ENCODE measurements at places on chromosomes 7 and 10. TPM values are rescaled to one million over a fixed set of nuclear protein-coding genes. Genes with fewer than 3 reads are reported as not detected.

DNA sequence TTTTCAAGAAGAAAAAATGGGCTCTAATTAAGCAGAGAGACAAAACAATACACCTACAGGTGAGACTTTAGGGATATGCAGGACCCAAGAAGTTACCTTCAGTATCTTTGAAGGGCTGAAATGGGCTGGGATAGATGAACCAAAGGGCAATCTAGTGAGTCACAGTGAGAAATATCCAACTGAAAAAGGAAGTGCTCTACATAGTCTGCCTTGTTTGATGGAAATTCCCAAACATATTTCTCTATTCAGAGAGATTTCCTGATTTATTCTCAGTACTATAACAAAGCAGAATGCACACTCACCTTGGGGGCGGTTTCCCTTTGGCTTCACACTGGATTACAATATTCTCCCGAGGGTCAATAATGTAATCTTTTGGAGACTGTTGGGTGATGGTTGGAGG, 104.1 kb upstream of the LAMB4 start:
- DNase-seq, result no peak

The GIMAP4 gene
- not detected for total RNA-seq

The DBF4 gene
- total RNA-seq, result 95.0 TPM

GRCh38 chr10:108421266-108421665, 1256.8 kb upstream of the SORCS1 start:
- DNase-seq, result no peak

GRCh38 chr10:3827266-3827665, 42.3 kb upstream of the KLF6 start:
- DNase-seq, result no peak

DNA sequence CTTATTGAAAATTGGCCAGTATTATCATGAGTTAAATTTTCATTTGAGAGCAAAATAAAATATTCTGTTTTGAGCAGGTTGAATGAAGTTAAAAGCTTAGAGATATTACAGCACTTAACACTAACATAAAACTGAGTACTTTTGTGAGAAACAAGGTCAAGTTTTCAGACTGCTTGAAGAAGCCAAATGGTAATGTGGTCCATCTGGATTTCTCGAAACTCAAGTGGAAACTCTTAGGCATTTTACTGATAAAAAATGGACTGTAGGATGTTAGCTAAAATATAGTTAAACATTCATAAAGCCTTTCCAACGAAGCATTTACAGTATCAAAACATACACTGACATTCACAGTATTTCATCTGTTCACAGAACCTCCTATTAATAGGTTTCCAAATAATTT, 528.1 kb upstream of the SEMA3D start:
- no peak for DNase-seq

GRCh38 chr7:151876899-151877777, at the start of gene PRKAG2:
Gene PRKAG2, minus strand, starts transcription at chr7:151877115. Its CDS starts 495 bp downstream, at chr7:151876620.
- no peak for DNase-seq

DNA sequence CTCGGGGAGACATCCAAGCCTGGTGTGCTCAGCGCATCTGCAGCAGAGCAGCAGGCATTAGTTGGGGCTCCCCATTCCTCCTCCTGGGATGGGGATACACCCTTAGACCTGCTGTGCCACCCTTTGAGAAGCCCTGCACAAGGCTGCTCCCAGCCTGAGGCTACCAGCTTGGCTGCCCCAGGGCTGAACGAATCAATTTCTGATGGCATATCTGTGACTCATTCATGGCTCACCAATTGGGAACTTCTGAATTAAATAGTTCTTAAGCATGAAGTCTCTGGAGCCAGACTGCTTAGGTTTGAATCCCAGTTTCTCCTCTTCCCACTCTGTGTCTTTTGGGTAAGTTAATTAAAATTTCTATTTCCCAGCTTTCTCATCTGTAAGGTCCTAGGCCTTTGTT, 16.3 kb upstream of the GLI3 start:
- no peak for DNase-seq

GRCh38 chr10:114566064-114566463, 92.0 kb downstream of the ABLIM1 start:
- no peak for DNase-seq

- no peak for DNase-seq
Observed at GRCh38 chr7:14739841-14740185, 162.7 kb downstream of the DGKB start.
